ENCODE measurements at places on chromosomes 3 and 15.

GRCh38 chr3:69409831-69410230 lies 23.9 kb upstream of the FRMD4B start:
- no peak for DNase-seq

DNA sequence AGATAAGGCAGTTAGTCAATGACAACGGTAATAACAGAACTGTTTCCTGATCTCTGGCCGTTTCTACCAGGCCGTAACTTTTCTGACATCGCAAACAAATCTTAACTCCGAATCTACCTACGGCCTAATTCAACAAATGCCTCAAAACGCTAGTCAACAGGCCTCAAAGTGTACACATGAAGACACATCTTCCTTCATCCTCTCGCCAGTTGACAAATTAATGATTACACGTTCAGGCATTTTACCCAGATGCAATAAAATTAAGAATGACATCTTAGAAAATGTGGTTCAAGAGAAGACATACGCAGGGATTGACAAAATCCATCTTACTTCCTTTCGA lies 1.5 kb downstream of the SFMBT1 start:
- DNase-seq: peak; percentile 16

DNA sequence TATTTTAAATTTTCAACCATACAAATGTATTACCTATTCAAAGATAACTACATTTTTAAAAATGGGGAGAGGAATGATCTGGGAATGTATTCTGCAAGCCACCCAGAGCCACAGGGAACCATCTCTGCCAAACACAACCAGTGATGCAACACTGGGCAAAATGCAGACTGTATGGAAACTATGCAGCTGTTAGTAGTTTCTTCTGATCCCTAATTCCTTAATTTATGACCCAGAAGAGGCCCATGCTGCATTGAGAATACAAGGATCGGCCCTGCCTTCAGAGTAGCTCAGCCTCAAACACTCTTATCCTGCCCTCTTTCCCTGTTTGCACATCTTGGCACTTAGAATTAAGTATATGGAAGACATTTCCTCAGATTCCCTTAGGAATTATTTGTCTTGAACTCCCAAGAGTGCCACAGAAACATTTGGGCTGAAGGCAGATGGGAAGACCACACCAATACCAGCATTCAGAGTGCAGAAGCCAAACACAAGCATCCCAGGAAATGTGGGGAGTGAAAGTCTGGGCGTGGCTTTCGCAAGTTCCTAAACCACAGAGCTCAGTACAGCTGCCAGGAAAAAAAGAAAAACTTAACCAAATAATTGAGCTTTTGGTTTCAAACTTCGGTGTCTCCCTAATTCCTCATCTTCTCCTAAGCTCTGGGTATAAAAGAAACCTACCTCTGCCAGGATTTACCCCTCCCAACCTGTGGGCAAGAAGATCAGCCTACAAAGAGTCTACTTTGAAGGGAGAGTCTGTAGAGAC lies 5.3 kb downstream of the SNUPN start:
- peak; percentile 55 for DNase-seq

- DNase-seq: no peak
These were observed 269.5 kb downstream of the ZBTB20 start for GRCh38 chr3:114877378-114878113.

GRCh38 chr3:114155370-114155821 lies 23.5 kb downstream of the DRD3 start:
- DNase-seq: peak; percentile 28

Data from A172 (cell line).